ENCODE measurements at places on chromosomes 3 and 15.

GRCh38 chr3:51637144-51637940 lies 33.7 kb upstream of the TEX264 start:
- DNase-seq = no peak

- no peak for DNase-seq
Measured at GRCh38 chr3:62570888-62571287, 197.5 kb upstream of the FEZF2 start.

GRCh38 chr3:103195216-103195615 lies 760.4 kb downstream of the ZPLD1 start:
- no peak for DNase-seq

DNA sequence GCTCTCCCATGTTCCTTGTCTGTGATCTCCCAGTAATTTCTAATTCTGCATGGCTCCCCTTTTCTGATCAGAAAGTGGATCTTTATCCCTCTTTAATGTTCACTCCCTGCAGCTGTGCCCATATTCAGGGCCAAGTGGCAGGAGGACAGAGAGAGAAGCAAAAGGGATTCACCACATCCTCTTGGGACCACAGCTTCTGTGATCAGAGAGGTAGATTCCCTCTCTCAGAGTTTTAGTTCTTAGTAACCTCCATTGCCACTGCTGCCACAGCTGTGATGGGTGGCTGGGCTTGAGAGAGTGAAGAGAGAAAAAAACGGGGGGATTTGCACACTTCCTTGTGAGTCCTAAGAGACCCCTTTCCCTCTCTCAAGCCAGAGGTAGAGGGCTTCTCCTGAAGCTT lies 49.2 kb downstream of the GLCE start:
- no peak for DNase-seq

DNA sequence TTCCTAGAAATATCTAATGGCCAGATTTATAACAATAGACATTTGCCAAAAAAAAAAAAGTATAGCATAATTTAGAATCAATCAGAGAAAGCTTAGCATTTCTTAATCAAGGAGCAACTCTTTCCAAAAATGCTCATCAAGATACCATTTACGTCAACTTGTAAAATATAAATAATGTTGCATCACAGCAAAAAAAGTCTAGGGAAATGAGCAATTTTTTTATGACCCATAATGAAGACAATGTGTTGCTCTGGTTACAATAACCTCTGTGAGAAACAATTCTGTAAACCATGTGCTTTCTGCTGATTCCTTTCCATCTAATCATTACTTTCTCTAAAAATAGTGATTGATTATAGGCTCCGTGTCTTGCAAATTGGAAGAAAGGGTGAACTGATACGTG lies 36.3 kb downstream of the KBTBD8 start:
- no peak for DNase-seq
